ENCODE measurements at places on chromosomes 5 and 9.
A peak's percentile ranks its signal among the peaks of the same experiment; 100 is the strongest.

DNA sequence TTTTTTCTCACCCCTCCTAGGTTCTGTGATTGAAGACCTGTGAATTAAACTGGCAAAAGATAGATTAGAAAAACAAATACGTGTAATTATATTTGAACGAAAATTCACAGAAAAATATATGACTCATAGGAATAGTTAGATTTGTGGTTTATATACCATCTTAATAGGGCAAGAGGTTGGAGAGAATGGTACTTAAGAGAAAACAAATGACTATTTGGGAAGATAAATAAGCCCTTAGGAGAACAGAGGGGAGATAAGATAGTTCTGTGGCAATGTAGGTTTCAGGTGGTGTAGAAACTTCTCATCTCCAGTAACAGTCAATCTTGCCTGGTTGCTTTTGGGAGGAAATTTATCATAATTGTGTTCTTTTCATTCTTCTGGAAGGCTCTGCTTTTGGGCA is 122.0 kb downstream of the PRDM9 start:
- DNase-seq = no peak

GRCh38 chr5:154422298-154422697 is 23.5 kb upstream of the SAP30L start:
- no peak for DNase-seq

- DNase-seq = peak; percentile 98
Measured at GRCh38 chr9:38008168-38009034, 60.6 kb downstream of the SHB start.

DNA sequence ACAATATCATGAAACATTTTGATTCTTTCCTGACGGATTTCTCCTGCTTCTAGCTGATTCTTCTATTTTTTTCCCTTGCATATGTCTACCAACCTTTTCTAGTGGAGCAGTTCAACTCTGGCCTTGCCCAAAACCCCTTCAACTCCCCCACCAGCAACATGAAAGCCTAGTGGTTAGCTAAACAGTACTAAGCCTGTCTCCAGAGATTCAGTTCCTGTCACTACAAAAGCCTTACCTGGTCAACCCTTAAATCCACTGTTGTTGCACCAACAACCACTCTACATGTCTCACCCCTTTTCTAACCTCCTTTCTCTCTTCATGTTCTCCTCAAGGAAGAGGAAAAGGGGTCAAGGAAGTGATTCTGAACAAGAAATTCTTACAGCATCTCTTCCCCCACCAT is 74.8 kb upstream of the PIK3R1 start:
- no peak for DNase-seq

DNA sequence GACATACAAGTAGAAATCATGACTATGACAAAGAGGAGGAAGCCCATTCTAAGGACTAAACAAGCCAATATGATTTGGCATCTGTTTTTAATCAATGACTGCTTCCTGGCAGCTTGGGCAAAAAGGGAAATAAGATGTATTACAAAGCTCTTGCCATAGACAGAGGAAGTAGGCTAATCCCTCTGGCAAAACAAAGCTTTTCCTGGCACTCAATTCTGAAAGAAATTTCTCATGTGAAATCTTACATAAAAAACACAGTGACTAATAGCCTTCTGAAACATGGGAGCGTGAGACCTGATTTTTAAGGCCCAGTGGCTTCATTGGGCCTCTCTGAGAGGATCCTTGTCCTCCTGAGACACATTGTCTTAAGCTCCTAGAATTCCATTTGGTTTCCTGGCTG is 93.6 kb downstream of the COL23A1 start:
- no peak for DNase-seq

DNA sequence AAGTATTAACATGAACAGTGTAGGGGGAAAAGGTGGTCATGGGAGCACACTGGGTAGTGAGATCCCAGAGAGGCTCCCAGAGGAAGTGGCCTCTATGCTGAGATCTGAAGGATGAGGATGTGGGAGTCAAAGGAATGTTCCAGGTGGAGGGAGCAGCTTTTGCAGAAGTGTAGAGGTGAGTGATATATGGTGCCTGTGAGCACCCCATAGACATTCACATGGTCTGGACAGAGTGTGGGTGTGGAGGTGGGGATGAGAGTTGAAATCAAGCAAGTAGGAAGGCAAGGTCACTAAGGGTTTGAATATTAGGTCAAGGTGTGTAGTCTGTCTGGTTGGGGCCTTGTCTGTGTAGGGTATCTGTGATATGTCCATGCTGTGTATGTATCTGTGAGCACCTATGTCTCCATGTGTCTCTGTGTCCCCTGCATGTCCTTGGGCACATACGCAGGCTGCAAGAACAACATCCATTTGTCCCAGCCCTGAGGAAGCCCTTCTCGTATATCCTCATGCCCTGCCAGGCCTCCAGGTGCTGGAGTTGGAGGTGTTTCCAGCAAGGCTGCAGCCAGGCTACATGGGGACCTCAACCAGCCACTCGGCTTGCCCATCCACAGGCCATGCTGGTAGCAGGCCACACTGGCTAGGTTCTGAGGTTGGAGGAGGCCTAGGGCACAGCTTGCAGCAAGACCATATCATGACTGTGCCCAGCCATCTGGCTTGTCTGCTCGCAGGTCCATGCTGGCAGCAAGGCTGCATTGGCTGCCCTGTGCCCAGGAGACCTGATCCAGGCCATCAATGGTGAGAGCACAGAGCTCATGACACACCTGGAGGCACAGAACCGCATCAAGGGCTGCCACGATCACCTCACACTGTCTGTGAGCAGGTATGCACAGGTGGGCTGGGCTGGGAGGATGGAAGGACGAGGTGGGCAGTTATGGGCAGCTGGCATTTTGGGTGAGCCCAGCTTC is 4.7 kb downstream of the PDLIM4 start:
- no peak for DNase-seq

GRCh38 chr5:39977066-39977655 is 552.4 kb upstream of the DAB2 start:
- DNase-seq = peak; percentile 4

DNA sequence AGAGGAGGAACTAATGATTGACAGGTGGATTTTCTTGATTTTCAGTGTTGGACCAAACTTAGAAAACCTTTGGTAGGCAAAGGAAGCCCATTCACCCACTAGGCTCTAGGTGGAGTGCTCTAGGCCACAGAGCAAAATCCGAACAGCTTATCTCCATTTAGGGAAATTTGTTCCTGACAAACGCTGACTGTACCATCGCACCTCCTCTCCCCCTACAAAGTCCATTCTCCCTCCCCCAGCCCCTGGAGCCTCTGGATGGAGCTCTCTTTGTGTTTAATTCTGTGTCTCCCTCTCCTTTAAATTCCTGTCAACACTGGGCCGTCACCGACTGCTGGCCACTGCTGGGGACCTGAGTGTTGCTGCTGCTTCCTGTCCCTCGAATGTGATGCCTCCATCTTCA is 350.1 kb upstream of the IRX2 start:
- DNase-seq = no peak

DNA sequence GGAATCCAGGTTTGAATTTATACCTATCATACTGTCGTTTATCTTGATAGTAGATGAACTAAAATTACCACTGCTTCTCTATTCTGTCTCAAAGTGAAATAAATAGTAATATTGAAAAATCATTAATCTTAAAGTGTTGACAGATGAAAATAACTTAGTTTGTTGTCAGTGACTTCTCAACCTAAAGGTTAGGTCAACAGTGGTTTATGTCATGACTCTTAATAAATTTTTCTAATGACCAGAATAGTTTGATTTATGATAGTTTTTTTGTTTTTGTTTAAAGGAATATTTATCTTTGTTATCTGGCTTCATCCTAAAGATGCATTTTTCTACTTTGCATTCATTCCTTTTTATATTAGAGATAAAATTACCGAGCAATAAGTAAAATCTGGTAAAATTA is 81.1 kb downstream of the SLF1 start:
- DNase-seq = no peak

DNA sequence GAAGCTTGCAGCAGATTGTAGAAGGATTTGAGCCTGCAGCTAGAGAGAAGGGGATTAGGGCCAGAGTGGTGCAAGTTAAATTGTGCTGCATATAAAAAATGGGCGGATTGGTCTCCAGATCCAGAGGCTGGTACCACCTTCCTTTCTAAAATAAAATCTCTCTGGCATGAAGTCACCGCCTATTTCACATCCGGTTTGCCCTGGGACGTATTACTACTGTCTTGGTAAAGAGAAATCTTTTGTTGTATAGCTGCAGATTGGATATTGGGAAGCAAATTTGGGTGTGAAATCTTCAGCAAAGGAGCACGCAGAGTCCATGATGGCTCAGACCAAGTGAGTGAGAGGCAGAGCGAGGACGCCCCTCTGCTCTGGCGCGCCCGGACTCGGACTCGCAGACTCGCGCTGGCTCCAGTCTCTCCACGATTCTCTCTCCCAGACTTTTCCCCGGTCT is at the start of gene GABRA1:
Gene GABRA1 (plus strand): TSS at position 180 of the 451 bp plus-strand sequence. CDS start 2,691 bp downstream, outside the sequence.
- no peak for DNase-seq

- DNase-seq = no peak
Measured at GRCh38 chr9:72361217-72361616, 3.8 kb downstream of the ZFAND5 start.

DNA sequence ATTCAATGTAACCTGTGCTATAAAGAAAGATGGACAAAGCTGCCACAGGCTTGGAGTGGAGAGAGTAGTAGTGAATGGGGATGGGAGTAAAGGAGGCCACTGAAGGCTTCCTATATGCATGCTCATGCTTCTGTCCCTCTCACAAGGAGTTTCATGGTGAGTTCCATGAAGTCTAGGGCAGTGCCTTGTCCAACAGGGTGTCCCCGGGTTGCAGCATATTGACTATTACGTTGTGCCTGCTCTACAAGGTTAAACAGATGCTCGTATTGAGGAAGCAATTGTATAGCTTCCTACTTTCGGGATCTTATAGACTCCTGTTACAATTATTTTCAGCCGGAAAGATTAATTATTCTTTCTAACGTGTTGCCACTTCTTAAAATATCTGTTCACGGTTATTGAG is 129.1 kb upstream of the PIK3R1 start:
- no peak for DNase-seq

- no peak for DNase-seq
Measured at GRCh38 chr5:123150089-123150488, 61.0 kb downstream of the PRDM6 start.

DNA sequence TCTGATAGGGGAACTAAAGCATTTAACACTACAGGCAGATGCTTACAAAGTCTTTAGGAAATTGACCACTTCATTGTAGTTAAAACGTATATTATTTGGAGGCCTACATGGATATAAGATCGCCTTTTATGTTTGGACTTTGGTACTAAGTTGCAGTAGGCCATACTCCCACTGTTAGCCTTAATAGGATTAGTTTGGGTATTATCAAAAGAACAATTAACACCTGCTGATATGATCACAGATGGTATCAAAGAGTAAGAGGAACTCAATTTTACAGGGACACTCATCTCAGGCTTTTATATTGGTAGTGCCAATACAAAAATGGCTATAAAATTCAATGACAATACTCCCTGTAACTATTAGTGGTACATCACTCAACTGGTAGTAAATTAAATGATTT is 1183.0 kb downstream of the MAT2B start:
- no peak for DNase-seq

DNA sequence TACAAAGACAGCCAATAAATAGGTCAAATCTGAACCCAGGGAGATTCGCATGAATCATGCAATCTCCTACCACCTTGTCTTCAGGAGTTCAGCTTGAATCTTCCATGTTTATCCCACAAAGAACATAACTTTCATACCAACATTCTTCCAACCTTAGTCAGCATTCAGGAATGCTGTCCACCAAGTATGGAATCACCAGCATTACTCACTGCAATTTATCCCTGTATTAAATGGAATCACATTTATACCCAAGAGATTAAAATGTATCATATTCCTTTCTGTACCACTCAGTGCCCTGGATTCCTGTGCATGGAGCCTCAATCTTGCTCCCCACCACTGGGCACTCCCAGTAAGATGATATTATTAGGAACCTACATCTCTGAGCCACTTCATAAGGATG is 162.6 kb downstream of the GLIS3 start:
- DNase-seq = peak; percentile 99

DNA sequence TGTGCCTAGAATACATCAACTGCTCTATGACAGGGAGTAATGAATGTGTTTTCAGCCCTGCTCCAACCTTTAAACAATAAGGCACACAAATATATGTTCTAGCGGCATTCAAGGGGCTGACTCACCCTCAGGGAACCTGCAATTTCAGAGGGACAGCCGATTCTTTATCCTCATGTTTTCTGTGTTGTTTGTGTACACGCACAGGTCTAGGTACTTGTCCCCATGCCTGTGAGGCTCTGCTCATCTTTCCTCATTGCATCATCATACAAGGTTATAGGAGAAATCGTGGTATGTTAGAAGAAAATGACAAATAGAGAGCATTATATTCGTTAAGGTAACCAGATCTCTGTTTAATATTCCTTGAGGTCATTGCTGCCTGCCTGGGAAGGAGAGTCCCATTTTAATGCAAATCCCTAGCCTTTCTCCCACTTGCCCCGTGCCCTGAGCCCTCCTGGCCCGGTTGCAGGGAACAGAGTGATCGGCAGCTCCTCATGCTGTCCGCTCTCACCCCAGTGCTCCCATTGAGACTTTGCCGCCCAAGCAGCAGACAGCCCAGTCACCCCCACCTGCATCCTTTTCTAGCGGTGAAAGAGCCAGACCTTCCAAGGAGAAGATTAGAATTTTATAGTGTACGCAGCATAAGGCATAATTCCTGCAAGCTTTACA is 14.6 kb downstream of the MAP1B start:
- no peak for DNase-seq

GRCh38 chr5:176860381-176860780 is 38.8 kb downstream of the HK3 start:
- DNase-seq = no peak

DNA sequence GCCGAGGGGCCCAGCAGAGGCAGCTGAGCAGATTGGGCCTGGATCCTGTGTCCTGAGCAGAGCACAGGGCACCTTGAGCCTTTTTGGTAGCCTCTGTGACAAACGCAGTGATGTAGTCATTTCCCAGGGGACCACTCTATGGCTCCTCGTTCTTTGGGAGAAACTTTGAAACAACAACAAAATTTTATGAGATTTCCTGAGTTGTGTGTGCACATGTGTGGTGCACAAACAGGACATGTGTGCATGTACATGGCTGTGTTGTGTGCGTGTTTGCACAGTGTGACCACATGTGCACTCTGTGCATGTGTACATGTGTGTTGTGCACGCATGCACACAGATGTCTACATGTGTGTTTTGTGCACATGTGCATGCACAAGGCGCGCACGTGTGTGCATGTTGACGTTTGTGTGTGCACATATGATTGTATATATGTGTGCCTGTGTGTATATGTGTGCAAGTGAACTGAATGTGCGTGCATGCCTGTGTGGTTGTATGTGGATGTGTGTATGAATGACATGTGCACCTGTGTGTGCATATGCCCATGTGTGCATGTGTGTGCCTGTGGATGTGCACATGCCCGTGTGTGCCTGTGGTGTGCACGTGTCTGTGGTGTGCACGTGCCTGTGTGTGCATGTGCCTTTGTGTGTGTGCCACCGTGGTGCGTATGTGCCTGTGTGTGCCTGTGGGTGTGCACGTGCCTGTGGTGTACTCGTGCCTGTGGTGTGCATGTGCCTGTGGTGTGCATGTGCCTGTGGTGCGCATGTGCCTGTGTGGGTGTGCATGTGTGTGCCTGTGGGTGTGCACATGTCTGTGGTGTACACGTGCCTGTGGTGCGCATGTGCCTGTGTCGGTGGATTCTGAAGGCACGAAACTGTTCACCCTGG is 221.6 kb downstream of the CACNA1B start:
- no peak for DNase-seq

Data from M059J (cell line).